ENCODE measurements at places on chromosomes 16 and 17.

- ATAC-seq = no peak
These were observed 61.7 kb upstream of the MRC2 start for GRCh38 chr17:62565817-62566216.

DNA sequence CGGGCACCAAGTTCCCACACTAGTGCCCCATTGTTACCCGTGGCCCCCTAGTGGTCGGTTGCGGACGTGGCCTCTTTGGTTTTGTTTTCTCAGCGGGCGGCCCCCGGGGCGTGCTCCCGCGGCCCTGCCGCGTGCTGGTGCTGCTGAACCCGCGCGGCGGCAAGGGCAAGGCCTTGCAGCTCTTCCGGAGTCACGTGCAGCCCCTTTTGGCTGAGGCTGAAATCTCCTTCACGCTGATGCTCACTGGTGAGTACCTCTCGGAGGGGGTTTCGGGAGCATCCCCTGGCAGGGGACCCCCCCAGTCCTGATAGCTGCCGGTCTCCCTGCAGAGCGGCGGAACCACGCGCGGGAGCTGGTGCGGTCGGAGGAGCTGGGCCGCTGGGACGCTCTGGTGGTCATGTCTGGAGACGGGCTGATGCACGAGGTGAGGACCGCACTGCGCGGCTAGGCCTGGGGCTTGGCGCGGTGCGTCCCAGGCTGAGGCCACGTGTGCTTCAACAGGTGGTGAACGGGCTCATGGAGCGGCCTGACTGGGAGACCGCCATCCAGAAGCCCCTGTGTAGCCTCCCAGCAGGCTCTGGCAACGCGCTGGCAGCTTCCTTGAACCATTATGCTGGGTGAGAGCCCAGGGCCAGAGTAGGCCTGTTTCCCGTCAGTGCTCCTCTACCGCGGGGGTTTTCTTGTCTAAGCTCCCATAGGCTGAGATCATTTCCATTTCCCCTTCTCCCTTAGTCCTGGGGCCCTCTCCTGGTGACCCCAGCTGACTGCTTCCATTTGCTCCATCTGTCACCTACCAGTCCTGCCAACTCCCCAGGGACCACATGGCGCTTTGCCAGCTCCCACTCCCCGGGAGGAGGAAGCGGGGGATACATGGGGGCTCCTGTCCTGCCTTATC, 1.7 kb downstream of the SPHK1 start:
- no peak for ATAC-seq

- peak; percentile 68 for ATAC-seq
These were observed 225.8 kb downstream of the IRX3 start for GRCh38 chr16:54060599-54061421.

DNA sequence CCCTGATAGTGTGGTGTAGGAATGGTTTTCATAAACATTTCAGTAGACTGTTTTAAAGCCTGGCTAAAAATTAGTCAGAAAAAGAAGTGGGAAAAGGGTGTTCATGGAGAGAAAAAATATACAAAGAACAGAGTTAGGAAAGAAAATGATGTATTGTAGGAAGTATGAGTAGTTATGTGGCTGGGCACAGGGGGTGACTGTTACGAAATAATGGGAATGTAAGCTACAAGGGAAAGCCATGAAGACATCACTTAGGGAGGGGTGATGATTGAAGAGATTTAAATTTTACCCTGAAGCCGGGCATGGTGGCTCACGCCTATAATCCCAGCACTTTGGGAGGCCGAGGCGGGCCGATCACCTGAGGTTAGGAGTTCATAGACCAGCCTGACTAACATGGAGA, 55.3 kb downstream of the NUP88 start:
- no peak for ATAC-seq

- ATAC-seq = peak; percentile 17
These were observed 514.9 kb upstream of the GOT2 start for GRCh38 chr16:59249011-59249410.

DNA sequence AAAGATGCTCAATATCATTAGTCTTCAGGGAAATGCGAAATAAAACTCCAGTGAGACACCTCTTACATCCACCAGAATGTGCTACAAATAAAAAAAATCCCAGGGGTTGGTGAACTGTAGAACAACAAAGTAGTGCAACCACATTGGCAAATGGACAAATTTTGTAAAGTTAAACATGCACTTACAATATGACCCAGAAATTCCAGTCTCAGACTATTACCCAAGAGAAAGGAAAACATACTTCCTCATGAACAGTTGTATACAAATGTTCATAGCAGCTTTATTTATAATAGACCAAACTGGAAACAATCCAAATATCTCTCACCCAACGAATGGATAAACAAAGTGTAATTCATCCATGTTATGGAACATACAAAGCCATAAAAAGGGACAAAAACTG, 239.5 kb downstream of the ABCC12 start:
- ATAC-seq = no peak

All from motor neuron (in vitro differentiated cells).